ENCODE measurements at places on chromosomes 11 and 22.

DNA sequence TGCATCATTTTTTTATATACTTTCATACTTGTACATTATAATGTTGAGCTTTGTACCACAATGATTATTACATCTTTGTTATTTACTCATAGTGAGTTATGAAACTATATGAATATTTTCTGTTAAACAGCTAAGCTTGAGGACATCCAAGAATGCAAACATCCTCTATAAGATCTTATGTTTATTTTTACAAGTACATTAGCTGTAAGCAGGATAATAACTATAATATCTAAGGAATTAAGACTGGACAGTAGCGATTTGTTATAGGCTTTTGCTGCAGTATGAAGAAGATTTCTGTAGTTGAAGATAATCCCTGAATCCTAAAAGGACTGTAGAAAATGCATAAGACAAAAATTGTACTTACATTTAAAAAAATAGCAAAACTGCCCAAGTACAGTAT, 176.0 kb downstream of the METTL15 start:
- DNase-seq: no peak

DNA sequence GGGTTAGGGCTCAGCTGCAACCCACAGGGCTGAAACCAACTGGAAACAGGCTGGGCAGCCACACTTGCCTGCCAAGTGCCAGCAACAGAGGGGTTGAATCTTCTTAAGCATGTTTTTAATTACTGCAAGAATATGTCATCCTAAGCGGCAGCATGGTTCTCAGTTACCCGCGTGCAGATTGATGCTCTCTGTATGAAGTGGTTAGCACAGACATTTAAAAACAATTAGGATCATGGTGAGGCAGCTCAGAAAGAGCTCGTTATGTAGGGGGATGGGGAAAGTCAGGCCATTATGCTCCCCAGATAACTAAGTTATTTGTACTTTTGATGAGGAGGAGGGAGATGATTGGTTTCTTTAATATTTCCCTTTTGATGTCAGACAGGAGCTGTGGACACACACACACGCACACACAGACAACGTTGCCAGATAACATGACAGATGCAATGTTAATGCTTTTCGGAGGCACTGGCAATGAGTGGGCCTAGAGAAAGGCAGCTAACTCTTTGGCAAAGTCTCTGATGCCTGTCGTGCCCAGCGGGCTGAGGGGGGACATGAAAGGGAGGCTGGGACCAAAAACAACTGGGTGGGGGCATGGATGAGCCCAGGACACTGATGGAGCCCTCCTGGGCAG, 389.7 kb downstream of the NXPE2 start:
- peak; percentile 65 for DNase-seq

- DNase-seq: peak; percentile 89
Measured at GRCh38 chr22:27438271-27438980, 363.1 kb downstream of the MN1 start.

- DNase-seq: peak; percentile 11
Measured at GRCh38 chr11:32472226-32472625, 36.9 kb upstream of the WT1 start.

- peak; percentile 43 for DNase-seq
Measured at GRCh38 chr11:76515494-76515893, 70.7 kb downstream of the EMSY start.

GRCh38 chr11:62962391-62962790, 22.4 kb downstream of the SLC22A6 start:
- peak; percentile 6 for DNase-seq

- no peak for DNase-seq
Measured at GRCh38 chr11:100949443-100949842, 180.2 kb downstream of the PGR start.

GRCh38 chr11:69887841-69888427, 68.7 kb upstream of the FGF3 start:
- no peak for DNase-seq

- no peak for DNase-seq
Measured at GRCh38 chr11:134176284-134176683, 47.5 kb downstream of the NCAPD3 start.

GRCh38 chr11:117796456-117796871, 552 bp downstream of the DSCAML1 start:
- DNase-seq: no peak

- DNase-seq: peak; percentile 37
Measured at GRCh38 chr22:40153192-40153591, 24.5 kb upstream of the TNRC6B start.

GRCh38 chr11:126138636-126139035, 72.8 kb downstream of the RPUSD4 start:
- DNase-seq: no peak

DNA sequence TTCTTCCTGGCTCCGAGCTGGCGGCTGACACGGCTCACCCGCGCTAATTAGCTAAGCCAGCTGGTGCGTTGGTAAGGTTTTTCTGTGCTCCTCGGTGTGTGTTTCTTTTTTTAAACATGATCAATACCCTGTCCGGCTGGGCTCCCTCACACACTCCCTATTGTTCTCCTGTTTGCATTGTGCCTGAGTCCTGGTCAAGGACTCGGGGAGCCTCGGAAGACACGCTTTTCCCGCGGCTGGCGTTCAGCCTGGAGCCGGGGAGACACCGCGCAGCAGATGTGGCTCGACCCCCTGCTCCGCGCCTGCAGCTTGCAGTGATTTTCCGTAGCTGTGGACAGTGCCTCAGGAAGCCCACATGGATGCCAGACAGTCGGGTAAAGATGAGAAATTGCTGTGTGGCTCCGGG, 454.9 kb upstream of the CADM1 start:
- DNase-seq: peak; percentile 82

DNA sequence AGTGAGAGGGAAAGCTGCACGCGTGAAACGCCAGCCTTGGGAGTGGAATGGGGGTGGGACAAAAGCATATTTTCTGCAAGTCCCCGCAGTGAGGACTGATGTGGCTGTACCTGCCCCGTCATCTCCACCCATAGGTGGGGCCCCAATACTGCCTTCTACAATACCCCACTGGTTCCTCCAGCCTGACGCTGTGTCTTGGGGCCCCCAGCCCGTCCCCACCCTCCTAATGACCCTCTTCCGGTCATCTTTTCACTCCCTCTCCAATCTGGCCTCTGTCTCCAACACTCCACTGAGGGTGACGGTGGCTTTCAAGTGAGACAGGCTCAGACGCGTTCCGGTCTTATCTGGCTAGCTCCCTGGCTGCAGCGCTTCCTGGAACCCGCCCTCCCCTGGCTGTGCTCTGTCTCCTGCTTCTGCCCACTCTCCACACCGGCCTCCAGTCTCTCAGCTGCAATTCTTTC, 104.2 kb downstream of the MICAL3 start:
- DNase-seq: no peak

DNA sequence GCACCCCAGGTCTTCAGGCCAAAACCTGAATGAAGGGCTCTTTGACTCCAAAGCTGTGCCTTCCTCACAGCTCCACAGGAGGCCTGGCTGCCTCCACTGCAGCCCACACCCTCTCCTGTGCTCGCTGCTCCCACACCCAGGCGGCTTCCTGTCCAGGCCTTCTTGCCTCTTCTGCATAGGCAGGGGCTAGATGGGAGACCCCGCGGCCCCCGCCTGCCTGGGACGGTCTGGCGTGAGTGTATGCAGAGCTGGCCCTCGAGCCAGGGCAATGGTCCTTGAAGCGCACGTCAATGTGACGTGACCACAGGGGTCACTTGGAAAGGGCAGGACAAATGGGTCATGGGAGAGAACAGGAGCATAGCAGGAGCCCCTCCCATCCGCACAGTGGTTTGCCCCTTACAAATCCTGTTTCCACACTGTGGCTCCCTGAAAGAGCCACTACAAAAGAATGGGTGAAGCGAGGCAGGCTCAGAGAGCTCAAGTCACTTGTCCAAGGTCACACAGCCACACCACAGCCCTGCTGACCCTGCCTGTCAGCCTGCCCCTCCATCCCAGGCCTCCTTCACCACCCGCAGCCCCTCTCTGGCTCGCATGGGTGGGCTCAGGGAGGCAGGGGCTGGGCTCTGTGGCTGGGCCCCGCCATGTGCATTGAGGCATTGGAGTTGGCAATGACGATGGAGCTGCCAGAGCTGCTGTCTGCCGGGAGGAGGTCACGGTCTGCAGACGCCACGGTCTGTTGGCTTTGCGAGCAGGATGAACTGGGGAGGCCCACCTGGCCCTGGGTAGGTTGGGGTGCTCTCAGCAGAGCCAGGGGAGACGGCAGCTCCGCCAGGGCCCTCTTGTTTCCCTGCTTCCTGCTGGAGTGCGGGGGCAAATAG, 71.2 kb upstream of the WNT11 start:
- DNase-seq: no peak

DNA sequence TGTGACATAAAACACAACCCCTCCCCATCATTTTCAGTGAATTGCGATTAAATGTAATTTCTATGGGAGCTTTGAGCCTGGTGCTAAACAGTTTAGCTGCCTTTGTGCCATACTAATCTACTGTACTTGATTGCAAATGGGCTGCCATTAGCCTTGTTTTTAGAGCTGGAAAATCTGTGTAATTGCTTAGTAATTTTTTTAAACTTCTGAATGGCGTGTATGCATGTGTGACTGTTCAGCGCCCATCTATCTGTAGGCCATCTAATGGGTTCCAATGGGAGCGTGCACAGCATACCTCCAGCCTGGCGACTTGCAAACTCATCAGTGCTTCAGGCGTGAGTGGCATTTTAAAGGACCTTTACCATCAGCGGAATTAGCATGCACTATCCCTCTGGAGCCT, 142.7 kb upstream of the KIRREL3 start:
- no peak for DNase-seq

DNA sequence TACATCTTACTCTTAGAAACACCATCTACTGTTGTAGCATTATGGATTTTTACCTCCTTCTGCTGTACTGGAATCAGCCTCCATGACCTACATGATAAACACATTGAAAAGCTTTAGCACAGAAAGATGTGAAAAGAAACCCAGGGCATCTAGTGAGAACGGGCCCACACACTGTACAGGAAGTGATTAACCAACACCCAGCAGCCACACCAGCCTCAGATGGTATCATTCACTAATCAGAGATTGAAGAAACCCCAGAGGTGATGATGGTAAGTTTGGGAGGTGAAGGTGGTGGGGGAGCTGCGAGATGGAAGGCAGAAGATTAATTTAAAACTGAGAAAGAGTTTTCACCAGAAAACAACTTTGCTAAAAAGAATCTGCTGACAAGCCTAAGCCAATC, 46.1 kb downstream of the RASSF10 start:
- no peak for DNase-seq

DNA sequence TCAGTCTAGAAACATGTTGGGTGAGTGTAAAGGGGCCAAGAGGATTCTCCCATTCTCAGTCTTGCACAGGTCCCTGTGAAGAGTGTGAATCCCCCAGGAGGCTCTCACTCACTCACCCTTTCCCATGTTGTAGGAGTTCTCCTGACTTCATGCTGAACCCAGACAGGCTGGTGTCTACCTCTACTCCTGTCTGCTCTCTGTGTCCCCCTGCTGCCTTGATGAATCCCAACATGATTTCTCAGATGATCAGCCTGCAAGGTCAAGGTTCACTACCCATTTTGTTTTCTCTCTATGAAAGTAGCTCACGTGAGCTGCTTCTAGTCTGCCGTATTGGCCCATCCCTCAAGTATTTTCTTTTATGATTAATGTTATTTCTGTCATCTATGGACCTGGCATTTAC, 500.6 kb downstream of the ETS1 start:
- no peak for DNase-seq

- DNase-seq: no peak
Measured at GRCh38 chr11:130408401-130408890, 20.0 kb downstream of the ADAMTS8 start.

DNA sequence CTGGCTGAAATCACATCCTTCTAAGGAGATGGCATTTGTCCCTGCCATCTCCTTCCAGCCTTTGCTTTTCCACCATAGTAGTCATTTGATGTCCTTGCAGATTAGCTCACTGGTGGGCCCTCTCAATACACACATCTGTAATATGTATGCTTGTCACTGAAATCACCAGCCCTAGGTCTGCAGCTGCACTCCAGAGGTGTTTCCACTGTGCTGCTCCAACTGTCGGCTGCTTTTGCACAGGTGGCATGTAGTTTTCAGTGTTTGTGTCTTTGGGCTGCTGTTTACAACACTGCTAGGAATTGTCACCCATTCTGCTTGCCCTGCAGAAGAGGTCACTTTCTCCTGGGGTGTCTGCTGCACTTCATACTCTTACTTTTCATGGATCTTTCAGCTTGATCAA, 69.0 kb upstream of the GRAMD1B start:
- DNase-seq: no peak

GRCh38 chr11:134266841-134267251, 9.3 kb upstream of the GLB1L3 start:
- DNase-seq: no peak

DNA sequence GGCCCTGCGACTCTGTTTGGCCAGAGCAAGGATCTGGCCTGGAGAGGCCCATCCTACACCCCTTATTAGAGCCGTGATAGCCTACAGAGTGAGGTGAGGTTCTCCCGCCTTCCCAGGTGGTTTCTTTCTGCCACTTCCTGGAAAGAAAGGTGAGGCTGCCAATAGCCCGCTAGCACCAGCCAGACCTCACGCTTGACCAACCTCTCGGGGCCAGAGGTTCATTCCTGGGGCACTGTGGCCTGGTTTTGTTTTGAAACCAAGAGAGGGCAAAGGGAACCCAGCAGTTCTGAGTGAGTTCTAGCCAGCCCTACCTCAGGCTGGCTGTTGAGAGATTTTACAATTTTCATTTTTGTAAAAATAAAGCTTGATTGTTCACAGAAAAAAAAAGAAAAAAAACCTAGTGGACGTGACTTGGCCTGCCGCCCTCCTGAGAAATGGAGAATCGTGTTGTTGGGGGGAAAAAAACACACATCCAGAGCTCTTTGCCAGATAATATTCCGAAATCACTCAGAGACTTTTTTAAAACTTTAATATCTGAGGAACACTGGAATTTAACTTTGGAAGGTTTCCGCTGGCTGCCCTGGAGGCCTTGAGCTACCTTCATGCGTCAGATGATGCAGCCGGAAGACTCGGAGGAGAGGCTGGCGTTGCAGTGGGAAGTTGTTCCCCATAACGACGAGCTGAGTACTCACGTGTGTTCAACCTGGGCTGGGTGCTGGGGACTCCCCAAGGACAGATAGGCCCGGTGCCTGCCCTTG, 84.5 kb downstream of the BCR start:
- DNase-seq: no peak

- no peak for DNase-seq
Measured at GRCh38 chr11:130825983-130826382, 90.3 kb downstream of the SNX19 start.

- no peak for DNase-seq
Measured at GRCh38 chr11:84012171-84012826, 726.1 kb upstream of the CCDC90B start.

DNA sequence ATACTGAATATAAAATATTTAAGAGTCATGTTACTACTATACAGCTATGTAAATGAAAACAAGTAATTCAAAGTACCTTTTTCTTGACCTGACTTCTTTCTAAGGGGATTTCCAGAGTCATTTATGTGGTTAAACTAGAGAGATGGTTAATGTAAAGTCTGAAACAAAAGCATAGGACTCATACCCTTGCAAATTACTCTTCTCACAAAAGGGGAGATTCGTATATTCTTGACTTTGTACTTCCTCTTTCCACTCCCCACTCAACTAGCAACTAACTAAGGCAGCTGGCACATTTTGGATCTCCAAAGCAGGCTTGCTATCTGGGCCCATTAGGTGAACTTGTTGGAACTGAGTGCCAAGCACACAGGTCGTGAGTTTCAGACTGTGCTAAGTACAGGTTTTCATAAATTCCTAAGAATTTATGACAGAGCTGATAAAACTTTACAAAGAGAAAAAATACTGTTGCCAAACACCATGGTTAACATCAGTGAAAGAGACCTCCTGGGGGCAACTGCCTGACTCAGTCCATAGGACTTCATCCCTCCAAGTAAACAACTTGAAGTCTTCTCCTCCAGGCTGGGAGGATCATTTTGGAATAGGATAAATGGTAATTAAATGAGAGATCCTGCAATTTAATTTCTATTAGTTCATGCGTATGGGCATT, 77.0 kb upstream of the DDI1 start:
- no peak for DNase-seq

Measured in brain (organoid and tissue), 16 donors.